Left renal pelvis (tissue), 4 donors: ENCODE measurements at places on chromosomes 2 and 18.

DNA sequence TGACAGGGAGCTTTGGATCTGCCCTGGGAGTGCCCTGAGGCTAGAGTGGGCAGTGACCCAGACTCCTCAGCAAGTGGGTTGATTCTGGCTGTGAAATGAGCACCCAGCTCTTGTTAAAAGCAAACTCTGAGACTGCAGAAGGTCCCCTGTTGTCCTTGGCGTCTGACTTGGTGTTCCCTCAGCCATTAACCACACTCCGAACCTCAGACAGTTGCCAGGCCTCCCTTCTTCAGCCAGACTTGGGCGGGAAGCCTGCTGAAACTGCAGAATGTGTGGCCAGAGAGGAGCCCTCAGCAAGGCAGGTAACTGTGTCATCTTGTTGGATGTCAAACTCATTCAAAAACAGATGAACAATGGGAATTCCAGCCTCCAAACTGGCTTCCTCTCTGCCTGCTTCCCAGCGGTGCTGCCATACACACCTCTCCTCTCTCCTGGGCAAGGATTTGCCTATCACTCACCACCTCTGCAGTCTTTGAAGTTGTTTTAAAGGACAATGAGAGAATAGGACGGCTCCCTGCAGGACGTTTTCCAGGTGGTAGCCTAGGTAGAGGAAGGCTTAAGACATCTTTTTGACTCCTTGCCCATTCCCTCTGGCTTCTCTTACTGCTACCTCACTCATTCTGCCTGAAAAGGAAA, 38.9 kb upstream of the B3GNT2 start:
- DNase-seq, result no peak

DNA sequence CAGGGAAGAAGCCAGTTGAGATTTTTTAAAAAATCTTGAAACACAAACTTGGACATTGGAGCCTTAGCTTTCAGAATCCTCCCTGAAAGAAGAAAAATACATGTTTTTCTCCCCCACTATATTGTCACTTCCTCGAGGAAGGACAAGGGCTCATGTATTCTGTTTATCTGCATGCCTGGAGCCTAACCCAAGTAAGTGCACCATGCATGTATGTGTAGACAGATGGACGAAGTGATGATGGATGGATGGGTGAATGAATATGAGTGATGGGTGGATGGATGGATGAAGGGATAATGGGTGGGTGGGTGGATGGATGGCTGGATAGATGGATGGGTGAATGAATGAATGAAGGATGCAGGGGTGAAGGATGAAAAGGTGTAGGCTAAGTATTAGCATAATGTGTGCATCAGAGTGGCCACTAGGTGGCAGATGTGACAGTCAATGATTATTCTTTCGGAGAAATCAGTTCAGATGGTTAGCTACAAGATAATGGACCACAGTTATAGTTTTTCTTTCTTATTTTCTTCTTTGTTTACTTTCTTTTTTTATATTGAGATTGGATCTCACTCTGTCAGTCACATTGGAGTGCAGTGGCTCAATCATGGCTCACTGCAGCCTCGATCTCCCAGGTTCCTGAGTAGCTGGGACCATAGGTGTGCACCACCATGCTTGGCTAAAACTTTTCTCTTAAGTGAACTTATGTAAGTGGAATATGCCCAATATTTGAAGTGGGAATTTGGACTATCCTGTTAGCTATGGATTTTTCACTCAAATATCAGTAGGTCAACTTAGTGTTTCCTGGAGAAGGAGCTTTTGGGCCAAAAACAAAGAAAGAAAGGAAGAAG, 18.5 kb upstream of the CCDC93 start:
- no peak for DNase-seq

DNA sequence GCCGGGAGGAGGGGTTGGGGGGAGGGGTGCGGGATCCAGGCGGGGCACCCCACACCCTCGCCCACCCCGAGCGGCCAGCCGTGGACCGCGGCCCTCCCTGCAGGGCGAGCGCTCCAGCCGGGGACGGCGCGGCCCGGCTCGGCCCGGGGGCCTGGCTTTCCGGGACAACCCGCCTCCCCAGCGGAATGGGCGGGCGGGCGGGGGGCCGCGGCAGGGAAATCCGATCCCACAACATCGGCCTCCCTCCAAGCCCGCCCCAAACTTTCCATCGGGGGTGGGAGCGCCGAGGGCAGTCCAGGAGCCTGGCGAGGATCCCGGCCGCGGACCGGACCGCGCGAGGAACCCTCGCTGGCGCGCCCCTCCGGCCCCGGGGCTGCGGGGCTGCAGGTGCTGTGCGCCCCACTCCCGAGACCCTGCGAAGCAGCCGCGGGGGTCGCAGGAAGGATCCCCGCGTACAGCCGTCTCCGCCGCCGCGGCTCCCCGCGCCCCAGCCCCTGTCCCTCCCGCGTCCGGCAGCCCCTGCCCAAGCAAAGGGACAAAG, 529 bp downstream of the SEMA4C start:
- no peak for DNase-seq

- no peak for DNase-seq
These were observed 135.2 kb downstream of the LAMA1 start for GRCh38 chr18:6982398-6982797.

GRCh38 chr2:150450765-150451164, 36.7 kb downstream of the RND3 start:
- no peak for DNase-seq

DNA sequence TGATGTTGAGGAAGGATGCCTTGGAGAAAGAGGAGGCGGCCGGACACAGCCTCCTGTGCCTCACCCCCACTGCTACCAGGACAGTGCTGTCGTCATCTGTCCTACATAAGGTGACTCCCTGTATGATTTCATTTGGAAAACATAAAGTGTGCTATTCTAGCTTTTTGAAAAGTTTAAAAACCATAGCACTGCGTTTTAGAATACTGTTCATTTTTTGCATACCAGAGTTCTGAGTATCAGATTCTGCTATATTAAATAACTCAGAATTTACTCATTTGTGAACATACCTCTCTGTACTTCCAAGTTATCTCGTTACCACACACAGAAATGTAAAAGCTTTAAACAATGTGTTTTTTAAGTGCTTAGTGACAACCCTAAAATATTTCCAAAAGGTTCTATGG, 302.9 kb downstream of the LRRTM1 start:
- no peak for DNase-seq

- no peak for DNase-seq
These were observed 34.4 kb upstream of the AAK1 start for GRCh38 chr2:69677914-69678313.

- no peak for DNase-seq
These were observed 29.5 kb downstream of the SCN2A start for GRCh38 chr2:165268754-165269153.

DNA sequence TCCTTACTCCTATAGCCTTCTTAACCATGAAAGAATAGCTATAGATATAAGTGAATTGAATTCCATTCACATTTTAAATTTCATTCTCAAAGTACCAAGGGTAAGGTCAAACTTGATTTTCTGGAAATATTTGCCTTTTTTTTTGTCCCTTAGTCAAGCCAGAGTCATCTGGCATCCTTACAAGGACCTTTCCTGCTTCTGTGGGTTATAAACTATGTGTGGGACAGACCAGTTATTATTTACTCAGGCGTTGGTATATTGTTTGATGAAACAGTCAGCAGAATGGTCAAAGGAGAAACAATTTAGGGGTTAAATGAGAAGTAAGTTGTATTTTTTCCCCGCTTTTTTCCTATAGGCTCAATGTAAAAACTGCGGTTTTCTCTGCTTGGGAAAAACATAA, 1103.2 kb upstream of the ZEB2 start:
- DNase-seq, result no peak

GRCh38 chr2:181594322-181594721, 62.6 kb downstream of the CERKL start:
- DNase-seq, result no peak

GRCh38 chr2:145626301-145626700, 1106.4 kb upstream of the ZEB2 start:
- no peak for DNase-seq

DNA sequence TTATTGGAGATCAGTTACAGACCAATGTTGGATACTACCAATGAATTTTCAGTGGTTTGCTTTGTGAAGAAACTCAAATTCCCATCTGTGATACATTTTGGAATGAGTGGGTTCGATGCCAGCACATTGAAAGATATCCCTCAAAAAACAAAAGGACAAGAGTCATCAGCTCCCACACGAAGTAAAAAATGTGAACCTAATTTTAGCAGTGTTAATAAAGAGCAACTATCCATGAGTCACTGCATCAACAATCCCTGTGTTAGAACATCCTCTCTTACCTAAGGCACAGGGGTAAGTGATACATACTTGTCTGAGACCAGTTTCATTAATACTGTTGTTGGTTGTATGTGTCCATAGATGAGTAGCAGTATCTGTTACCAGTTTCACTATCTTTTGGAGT, 551.8 kb upstream of the SOX11 start:
- DNase-seq, result no peak

DNA sequence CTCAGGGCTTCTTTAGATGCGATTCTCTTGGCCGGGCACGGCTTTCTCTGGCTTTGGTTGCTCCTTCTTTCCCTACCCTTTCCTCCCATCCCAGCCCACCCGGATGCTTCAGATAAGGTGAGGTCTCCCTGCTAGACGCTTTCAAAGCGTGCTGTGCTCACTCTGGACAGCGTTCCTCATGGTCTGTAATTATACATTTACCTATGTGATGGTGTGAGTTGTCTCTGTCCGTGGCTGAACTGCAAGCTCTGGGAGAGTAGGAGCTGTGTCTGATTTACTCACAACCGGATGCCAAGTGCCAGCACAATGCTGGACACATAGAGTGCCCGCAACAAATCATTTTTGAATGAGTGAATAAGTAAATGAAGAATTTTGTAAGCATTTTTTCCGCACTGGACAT, 26.8 kb upstream of the PNPT1 start:
- DNase-seq, result no peak

- no peak for DNase-seq
These were observed 290.8 kb downstream of the CCDC85A start for GRCh38 chr2:56474412-56475158.

DNA sequence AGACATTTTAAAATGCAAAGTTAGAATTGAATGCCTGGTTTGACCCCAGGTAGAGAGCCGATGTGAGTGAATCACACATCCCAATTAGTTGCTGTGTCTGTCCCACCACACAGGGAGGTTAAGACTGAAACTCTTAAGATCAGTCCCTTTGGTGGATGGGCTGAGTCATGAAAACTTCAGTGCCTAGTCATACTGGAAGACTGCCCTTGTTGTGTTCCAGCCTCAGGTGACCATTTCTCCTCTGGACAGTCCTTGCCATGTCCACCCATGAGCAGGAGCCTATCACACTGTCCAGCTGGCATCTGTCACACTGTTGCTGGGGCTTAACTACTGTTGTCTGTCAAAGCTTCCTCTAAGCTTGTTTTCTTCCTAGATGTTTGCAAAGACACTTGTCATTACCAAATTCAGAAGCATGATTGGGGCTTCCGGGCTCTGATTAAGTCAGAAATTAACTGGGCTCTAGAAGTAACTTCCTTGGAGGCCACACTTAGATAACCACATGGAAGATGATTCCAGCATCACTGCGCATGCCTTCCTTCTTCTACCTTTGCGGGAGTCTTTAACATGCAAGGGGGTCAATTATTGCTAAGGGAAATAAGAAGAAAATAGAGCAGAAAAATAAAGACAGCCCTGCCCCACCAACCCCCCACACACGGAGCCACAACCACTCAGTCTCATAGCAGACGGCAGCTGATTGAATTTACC, 21.3 kb downstream of the CYRIA start:
- no peak for DNase-seq

GRCh38 chr2:39724828-39725144, 54.3 kb downstream of the THUMPD2 start:
- no peak for DNase-seq

DNA sequence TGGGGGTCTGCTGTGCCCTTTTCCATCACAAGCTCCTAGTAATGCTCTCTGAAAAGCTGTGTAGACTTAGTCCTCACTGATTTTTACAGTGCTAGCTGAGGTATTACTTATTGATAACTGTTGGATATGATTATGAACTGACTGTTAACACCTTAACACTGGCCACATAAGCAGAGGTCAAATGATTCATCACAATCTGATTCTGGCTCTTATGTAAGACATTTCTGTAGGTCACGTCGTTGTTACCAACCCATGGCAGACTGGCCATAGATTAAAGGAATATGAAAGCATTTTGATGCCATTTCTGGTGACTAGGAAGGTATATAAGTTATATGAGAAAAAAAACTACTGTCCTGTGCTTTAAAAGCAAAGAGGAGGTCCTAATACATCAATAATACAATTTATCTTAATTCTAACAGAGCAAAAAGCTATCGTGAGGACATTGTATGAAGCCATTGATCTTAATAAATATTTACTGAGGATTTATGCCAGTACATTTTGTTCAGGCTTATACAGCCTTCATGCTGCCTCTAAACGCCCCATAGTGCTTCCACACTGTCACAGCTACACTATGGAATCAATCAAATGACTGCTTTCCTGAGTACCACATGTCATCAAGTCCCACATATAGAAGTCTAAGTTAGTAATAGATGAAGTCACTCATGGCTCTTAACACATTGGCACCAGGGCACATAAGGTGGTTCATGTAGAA, 6.9 kb upstream of the RND3 start:
- DNase-seq, result no peak

GRCh38 chr2:241724259-241724974, 10.0 kb upstream of the D2HGDH start:
- DNase-seq, result no peak

DNA sequence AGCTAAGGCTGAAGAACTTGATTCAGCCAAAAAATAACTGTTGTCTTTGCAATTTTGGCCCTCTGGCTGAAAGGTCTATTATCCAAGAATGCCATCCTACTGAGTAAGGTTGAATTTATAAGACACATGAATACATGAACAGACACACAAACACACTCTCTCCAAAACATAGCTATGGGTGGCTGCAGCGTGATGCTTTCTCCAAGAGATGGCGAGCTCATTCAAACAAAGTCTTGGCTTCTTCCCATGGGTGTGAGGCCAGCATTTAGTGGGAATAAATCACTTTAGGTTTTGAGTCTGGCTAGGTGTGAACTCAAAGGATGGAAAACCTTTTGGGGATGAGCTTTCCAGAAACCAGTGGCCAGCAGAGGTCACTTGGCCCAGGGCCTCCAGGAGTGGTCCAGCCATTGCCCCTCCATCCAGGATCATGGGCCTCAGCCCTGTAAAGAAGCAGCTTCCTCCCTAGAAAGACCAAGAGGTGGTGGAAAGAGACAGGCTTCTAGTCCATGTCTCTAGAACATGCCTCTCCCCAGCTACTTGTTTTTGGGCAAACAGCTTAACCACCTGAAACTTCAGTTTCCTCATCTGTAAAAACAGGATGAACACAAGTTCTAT, 11.0 kb upstream of the OSR1 start:
- DNase-seq, result no peak

DNA sequence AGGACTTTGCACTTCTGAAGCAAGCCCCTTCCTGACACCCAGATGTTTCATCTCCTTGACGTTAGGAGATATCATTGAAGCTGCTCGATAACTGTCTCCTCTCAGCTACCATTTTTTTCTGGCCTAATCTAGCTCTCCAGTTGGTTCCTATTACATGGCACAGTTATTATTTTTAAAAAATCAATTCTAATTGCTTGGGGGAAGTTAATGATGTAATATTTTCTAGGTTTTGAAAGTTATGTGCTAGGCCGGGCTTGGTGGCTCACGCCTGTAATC, 22.5 kb upstream of the RAB31 start:
- DNase-seq, result no peak
